ENCODE measurements at places on chromosomes 1 and 21.

DNA sequence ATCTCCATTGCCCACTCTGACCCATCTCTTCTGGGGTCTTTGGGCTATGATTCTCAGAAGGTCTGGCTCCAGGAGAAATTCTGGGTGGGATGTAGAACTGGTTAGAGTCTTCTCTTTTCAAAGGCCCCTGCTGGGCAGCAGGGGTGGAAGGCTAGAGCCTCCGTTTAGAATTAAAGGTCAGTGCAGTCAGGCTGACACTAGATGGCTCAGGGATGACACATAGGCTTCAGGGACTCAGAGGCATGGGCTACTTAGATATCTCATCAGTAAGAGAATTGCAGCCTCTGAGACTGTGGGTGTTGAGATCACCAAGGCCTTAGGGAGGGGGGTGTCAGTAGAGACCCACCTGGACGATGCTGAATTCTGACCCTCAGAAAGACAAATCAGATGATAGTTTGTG lies 12.6 kb upstream of the PPM1J start:
- no peak for DNase-seq

DNA sequence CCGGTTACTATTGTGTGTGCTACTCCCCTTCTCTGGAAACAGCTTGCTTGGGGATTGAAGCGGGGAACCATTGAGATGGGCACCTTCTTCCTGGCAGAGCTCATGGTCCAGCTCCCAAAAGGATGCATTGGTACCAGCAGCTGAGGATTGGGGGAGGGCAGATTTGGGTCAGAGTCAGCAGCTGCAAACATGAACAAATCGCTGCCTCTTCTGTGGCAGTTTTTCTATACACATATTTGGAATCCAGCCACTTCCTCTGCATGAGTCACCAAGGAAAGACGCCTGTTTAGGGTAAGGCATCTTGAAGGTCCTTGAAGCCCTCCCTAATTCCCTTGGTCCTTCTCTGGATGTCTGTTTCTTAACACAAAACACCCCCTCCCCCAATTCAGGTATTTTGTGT lies 104.7 kb downstream of the DAB1 start:
- no peak for DNase-seq

GRCh38 chr1:110785612-110786011 lies 87.3 kb upstream of the CD53 start:
- DNase-seq: no peak

DNA sequence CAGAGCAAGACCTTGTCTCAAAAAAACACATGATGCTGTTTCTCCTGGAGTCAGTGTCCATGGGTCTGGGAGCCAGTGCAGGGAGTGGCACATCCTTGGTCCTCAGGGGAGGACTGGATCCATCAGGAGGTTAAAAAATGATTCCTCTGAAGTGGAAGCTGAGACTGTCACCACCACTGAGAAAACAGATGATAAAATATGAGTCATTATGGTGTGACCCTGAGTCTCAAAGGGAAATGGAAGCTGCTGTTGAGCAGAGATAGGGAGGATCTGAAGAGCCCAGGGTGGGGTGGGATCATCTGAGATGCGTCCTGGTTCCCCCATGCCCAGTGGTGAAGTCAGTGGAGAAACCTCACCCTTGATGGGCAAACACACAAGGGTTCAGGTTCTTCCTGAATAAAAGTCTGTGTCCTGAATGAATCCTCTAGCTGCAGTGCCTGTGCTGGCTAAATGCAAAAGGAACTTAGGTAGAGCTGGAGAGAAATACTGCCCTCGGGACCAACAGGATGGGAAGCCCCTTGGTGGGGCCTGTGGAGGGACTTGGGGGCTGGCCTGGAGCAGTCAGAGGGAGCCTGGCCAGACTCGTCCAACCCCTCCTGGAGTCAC lies 61.6 kb upstream of the TENT5B start:
- DNase-seq: no peak

DNA sequence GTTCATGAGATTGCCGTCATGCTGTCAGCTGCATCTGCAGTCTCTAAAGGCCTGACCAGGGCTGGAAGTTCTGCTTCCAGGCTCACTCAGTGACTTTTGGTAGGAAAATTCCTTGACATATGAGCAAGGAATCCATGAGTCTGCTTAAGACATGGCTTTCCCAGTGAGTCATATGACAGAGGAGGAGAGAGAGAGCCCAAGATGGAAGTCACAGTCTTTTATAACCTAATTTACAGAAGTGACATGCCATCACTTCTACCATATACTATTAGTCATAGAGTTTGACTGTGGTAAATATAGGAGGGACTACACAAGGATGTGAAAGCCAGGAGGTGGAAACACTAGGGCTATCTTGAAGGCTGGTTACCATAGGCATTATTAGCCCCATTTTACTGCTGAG lies 115.2 kb downstream of the ROR1 start:
- DNase-seq: no peak

GRCh38 chr21:35743571-35743970 lies 316.8 kb downstream of the SETD4 start:
- DNase-seq: no peak

- DNase-seq: no peak
Observed at GRCh38 chr21:45178971-45179370, 104.6 kb downstream of the ADARB1 start.

GRCh38 chr1:44817771-44818495 lies 9.6 kb downstream of the BTBD19 start:
- no peak for DNase-seq

DNA sequence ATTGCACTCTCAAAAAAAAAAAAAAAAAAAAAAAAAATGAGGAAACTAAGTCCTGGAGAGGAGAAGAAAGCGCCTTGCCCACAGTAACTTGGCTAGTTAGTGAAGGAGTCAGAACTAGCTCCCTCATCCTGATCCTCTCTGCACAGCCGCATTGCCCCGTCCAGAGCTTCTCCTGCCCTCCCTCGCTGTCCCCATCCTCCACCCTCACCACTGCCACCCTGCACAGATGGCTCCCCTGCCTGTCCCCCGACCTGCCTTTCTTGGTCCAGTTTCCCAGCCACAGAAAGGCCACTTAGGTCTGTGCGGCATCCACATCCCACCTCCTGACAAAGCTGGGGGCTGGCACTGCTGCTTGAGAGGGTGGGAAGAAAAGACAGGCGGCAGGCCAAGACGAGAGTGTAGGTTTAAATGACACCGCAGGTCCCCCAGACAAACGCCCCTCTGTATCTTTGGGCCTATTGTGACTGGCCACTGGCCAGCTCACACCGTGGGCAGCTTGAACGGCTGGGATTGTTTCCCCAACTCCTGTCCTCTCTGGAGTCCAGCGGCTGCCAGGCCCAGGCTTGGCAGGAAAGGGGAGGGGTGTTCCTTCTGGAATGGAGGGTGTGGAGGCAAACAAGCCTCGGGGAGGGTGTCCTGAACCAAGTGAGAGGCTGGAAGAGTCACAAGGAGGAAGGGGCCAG lies 20.2 kb downstream of the NCMAP start:
- DNase-seq: no peak

GRCh38 chr1:84164161-84164560 lies 20.1 kb downstream of the PRKACB start:
- no peak for DNase-seq

DNA sequence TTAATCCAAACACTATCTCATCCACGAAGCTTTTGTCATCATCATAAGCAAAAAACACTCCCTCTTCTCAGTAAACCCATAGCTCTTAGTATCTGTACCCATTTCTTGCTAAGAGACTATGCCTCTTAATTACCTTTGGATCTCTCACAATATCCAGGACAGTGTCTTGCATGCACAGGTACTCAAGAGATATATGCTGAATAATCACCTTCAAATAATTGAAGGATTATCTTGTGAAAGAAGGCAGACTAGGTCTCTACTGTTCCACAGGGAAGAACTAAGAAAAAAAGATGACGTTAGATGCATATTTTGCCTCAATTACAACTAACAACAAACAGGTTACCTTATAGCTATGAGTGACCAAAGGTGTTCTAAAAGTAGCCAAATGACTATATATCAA lies 11.5 kb downstream of the FOXJ3 start:
- DNase-seq: no peak

GRCh38 chr1:240572328-240572727 lies 39.6 kb downstream of the GREM2 start:
- DNase-seq: no peak

DNA sequence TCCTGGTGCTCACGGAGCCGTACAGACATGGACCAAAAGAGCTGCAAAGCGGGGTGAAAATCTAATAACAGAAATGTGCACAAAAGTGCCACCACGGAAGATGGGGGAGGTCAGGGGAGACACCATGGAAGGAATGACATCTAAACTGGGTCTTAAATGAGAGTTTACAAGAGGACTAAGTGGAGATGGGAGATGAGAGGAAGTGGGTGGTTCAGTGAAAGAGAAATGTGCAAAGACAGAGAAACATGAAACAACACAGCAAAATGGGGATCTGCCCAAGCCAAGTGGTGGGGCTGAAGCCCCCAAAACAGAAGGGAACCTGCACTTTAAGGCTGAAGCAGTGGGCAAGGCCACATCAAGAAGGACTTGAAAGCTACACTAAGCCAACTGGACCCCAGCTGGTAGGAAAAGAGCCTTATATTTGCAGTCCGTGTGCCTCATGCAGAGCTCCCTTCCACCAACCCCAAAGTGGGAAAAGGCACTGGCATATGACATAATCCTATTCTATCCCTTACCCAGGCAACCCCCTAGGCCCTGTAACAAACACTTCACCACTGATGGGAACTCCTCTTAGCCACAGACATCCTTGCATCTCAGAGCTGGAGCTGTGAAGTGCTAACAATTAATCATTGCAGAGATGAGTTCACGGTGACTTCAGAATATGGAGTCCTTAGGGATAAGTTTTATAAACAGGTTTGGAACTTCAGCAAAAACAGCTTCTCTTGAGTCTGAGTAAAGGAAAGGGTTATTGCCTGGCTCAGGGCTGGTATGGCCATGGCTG lies 198.6 kb upstream of the EDN2 start:
- no peak for DNase-seq

GRCh38 chr1:112322983-112323678 lies 72.9 kb upstream of the CTTNBP2NL start:
- no peak for DNase-seq

DNA sequence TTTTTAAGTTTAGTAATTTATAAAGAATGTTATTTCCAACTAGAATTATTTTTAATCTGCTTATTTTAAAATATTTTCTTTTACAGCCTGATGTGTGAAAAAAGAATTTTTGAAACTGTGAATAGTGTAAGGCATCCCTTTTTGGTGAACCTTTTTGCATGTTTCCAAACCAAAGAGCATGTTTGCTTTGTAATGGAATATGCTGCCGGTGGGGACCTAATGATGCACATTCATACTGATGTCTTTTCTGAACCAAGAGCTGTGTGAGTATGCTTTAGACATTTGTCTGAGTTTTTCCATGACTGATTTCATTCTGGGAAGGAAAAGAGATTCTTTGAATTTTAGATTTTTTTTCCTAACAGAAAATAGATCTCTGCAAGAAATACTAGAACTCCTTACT lies 77.9 kb downstream of the GTF2B start:
- no peak for DNase-seq

DNA sequence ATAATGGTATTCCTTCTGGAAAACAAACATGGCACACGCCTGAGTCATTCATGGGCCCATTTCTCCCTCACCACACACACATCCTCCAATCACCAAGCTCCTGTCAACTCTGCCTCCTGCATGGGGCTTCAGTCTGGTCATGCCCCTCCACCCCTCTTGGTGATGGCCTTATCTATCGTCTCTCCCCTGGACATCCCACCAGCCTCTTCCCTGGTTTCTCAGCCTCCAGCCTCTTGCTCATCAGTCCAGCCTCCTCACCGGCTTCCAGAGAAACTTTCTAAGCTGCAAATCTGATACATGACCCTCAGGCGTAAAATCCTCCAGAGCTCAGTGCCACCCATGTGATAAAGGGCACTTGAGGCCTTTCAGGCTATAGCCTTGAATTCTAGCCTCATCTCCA lies 243.9 kb downstream of the FOXD2 start:
- DNase-seq: no peak

- DNase-seq: no peak
Observed at GRCh38 chr1:61612602-61613001, 112.3 kb downstream of the TM2D1 start.

GRCh38 chr1:1356166-1356795 lies 2.1 kb downstream of the MXRA8 start:
- DNase-seq: no peak

DNA sequence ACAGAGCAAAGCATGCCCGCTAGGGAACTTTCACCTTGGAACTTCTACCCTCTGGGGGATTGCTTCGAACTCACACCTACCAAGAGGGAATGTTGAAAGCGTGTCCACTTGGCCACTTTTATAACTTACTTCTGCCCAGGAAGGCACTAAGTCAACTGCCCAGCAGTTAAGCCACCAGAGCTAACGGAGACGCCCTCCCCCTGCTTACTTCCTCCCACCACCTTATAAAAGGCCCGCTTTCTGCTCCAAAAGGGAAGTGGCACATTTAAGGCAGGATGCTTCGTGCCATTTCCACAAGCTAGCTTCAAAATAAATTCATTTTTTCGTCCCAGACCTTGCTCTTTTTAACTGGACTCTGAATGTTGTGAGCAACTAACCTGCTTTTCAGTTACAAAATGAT lies 3.2 kb upstream of the AK2 start:
- no peak for DNase-seq

GRCh38 chr1:202954057-202954745 lies 3.9 kb downstream of the ADIPOR1 start:
- no peak for DNase-seq

- no peak for DNase-seq
Observed at GRCh38 chr1:28421744-28422143, 52.2 kb downstream of the PHACTR4 start.
